Thyroid gland (tissue), 4 donors: ENCODE measurements at places on chromosomes 5 and 9. TPM values are rescaled to one million over a fixed set of nuclear protein-coding genes. Genes with fewer than 3 reads are reported as not detected.

NPDC1 gene
- total RNA-seq = 23.3 TPM

LCN10 gene
- total RNA-seq = 7.2 TPM

DNA sequence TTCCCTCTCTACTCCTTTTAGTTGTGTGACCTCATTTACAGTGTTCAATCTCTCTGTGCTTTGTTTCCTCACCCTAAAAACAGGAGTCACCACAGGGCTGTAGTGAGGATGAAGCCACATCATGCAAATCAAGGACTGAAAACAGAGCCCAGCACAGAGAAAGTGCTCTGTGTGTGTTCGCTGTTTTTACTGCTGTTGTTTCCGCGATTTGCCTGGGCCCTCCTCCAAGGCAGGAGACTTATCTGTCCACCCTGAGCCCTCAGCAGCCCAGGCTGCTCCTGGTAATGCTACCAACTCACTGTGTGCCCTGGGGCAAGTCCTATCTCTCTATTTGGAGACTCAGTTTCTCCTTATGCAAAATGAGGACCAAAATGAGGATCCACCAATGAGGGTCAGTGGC is 87.2 kb upstream of the NEURL1B start:
- H3K4me1 ChIP-seq = peaks cover 12% of the 10 kb centered on the region
- H3K36me3 ChIP-seq = no peaks in the 10 kb centered on the region
- no peaks in the 10 kb centered on the region for H3K27me3 ChIP-seq
- H3K4me3 ChIP-seq = no peak overlapping the region

- H3K4me3 ChIP-seq = no peak overlapping the region
- peak; percentile 75 for DNase-seq
- no peaks in the 10 kb centered on the region for H3K36me3 ChIP-seq
- no peaks in the 10 kb centered on the region for H3K27me3 ChIP-seq
These were observed 7.3 kb upstream of the ANXA6 start for GRCh38 chr5:151164687-151165392.
